ENCODE measurements at places on chromosomes 3 and 15.

GRCh38 chr3:17094551-17094950, 209.8 kb downstream of the PLCL2 start:
- DNase-seq = no peak

DNA sequence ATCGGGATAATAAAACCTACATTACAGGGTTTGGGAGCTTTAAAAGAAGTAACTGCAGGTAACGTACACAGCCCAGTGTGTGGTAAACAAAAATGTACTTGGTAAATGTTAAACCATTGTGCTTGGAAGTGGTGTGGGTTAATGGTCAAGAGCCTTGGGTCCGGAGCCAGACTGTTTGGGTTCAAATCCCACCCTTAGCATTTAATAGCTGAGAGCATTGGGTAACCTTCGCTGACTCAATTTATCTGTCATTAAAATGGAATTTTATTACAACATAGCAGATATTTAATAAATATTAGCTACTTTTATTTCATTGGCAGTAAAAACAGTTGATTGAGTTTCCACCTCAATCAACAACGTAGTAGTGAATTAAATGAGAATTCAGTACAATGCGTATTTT, 1.5 kb downstream of the FSTL1 start:
- no peak for DNase-seq

GRCh38 chr15:41554915-41555314, 4.1 kb upstream of the TYRO3 start:
- DNase-seq = no peak

DNA sequence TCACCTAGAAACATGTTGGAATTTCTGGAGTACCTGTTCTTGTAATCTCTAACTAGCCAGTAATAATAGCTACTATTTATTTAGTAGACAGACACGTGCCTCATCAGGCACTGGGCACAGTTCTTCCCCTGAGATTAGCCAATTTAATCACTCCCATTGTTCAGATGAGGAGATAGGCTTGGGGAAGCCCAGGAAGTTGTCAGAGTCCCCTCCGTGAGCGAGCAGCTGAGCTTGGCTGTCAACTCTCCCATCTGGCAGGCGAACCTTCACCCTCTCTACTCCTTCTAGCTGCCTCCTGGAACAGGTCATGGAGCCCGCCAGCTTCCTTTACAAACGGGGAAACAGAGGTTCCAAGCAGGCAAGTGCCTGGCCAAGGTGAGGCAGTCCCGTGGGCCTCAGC, 31.1 kb upstream of the FGD5 start:
- no peak for DNase-seq
